ENCODE measurements at places on chromosomes 7 and 10.

- no peak for DNase-seq
Observed at GRCh38 chr10:114507449-114507848, 103.1 kb upstream of the AFAP1L2 start.

DNA sequence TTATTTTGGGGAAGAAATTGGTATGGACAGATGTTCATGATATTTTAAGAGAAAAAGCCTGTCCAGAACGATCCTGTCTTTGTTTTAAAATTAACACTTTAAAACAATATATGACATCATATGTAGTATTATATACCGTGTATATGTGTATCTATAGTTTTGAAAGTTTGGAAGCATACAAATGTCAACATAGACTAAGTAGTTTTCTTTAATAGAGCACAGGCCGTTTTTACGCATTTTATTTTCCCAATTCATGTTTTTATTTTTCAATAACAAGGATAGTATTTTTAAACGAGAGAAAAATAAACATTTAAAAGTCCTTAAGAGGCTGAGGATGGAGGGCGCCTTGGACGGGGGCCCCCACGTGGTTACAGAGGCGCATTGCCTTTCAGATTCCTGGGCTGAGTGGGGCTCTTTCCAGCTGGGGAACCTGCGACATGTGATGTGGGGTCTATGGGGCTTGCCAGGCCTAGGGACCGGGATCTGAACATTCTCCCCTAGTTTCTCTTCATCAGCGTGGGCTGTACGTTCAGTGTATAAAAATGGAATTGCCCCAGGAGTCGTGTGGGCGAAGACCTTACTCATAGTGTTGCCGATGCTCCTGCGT lies 127.8 kb upstream of the ZNF746 start:
- peak; percentile 47 for DNase-seq

DNA sequence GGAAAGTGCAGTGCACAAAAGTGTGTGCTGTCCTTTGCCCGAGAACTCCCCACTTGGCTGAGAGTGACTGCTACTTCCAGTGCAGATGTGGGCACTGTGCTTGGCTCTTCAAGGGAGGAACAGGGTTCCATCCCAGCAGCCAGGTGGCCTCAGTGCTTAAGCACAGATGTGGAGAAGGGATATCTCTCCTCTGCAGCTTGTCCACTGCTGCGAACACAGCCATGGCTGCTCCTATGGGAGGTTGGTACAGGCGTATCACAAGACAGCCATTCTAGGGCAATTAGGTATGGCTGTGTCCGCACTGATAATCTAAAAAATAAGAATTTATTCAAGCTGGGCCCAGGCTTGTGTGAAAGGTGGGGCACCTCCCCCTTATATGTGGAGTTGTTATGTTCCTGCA lies 66.6 kb downstream of the GLCCI1 start:
- DNase-seq = no peak

DNA sequence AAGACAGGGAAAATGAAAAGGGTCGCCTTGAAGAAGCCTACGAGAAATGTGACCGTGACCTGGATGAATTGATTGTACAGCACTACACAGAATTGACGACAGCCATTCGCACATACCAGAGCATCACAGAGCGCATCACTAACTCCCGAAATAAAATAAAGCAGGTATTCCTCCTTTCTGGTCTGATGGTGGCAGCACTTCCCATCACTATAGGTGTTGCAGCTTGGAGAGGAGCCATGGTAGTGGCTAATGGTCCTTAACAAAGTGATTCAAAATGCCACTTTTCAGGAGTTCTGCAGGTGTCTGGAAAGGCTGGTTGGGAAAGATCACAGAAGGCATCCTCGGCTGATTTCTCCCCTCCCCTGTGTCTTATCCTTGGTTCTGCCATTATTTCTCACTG lies 22.1 kb downstream of the EXOC4 start:
- no peak for DNase-seq

- no peak for DNase-seq
Observed at GRCh38 chr7:150717814-150718420, 1.5 kb downstream of the GIMAP1 start.

DNA sequence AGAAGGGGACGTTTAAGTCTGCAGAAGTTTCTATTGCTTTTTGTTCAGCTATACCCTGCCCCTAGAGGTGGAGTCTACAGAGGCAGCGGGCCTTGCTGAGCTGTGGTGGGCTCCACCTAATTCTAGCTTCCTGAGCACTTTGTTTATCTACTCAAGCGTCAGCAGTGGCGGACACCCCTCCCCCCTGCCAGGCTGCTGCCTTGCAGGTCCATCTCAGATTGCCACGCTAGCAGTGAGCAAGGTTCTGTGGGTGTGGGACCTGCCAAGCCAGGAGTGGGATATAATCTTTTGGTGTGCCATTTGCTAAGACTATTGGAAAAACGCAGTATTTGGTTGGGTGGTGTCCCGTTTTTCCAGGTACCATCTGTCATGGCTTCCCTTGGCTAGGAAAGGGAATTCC lies 147.3 kb upstream of the PRPS1L1 start:
- no peak for DNase-seq

GRCh38 chr10:96338279-96338925 lies 20.4 kb downstream of the OPALIN start:
- no peak for DNase-seq

DNA sequence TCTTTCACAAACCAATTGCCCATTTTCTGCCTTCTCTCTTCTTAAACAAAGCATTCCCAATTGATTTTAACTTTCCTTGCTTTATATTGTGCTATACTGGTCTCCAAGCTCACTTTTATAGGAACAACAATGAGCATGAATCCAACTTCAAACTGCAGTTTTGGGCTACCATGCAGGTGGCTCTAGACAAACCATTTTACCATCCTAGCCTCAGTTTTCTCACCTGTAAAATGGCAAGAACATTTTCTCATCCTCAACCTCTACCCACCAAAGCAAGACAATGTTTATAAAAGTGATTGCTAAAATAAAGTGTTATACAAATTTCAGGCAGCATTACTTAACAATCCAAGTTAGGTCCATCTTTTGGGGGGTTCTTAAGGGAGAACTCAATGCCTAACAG lies 66.8 kb upstream of the ASAH2 start:
- DNase-seq = no peak

DNA sequence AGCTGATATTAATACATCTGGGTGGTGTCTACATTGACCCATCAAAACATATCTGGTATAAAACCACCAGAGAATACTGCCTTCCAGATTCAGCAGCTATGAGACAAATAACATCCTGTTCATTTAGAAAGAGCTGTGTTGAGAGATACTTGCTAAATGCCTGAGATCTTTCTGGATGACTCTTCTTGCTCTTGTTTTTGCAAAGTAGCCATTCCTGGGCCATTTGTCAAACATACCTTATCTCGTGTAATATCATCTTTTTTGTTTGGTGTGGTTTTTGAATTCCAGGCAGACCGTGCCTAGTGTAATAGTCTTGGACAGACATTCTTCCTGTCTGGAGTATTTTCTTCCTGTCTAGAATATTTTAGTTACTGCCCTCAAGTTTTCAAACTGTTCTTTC lies 74.7 kb upstream of the PRR15 start:
- DNase-seq = no peak

All from NCI-H748 treated with DMSO at 0.1 percent for 48 hours (cell line).